ENCODE measurements at places on chromosomes 1 and 21.

GRCh38 chr1:206445116-206445515 is 25.2 kb upstream of the IKBKE start:
- no peak for DNase-seq

DNA sequence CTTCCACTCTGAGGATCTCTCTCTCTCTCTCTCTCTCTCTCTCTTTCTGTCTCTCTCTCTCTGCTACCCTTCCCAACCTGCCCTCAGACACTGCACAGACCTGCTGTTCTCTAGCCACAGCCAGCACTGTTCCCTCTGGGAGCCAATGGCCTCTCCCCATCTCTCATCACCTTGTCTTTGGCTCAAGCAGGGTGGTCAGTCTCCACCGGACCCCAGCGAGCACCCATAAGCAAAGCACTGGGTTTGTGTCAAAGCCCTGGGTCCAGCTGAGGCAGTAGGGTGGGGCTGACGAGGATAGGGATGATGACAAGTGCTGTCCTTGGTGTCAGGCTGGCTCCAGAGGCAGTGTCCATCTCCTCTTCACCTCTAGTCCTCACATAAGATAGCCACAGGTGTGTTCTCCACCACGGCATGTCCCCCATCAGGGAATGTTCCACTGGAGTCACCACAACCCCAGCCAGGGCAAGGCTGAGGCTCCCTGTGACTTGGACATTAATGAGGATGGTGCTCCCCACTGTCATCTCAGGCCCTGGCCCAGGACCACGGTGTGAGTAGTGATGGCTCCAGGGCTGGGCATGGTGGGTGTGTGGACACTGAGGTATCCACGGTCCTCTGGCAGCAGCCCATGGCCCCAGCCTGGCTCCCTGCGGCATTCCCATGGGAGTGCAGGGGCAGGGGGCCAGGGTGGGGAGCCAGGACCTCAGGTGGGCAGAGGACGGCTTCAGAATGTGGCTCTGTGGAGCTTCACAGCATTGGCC is 8.4 kb upstream of the GOLT1A start:
- DNase-seq, result no peak

DNA sequence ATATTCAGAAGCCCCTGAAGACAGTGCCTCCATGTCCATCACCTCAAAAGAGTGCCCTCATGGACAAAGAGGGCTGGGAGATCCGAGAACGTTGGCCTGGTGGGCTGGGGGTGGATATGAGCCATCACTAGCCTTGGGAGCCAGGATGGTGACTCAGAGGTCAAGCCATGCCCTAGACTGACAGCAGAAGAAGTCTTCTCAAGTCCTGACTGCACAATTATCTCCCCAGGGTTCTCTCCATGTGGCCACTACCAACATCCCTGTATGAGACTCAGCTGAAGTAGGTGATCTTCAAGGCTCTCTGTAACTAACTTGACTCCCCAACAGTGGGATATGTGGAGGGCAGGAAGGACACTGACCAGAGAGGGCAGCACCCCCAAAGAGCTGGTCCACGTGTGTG is 7.1 kb upstream of the USF1 start:
- DNase-seq, result no peak

DNA sequence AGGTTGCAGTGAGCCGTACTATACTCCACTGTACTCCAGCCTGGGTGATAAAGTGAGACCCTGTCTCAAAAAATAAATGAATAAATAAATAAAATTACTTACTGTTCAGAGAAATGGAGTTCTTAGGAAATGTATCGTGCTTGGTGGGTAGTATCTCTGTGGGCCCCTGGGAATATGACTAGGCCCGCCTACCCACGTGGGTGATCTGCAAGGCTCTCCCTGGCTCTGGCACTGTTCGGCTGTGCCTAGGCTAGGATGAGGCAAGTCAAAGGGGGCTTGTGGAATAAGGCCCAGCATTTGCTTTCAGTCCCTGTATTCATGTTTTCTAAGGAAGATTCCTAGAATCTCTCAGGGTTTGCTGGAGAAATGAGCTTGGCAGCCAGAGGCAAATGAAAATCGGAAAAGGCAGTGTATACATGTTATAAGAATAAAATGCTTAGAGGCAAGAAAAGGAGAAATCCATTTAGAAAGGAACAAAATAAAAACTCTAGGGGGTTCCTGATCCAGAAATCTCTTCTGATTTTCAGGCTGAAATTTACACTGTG is 4.5 kb upstream of the CSRP1 start:
- DNase-seq, result no peak

DNA sequence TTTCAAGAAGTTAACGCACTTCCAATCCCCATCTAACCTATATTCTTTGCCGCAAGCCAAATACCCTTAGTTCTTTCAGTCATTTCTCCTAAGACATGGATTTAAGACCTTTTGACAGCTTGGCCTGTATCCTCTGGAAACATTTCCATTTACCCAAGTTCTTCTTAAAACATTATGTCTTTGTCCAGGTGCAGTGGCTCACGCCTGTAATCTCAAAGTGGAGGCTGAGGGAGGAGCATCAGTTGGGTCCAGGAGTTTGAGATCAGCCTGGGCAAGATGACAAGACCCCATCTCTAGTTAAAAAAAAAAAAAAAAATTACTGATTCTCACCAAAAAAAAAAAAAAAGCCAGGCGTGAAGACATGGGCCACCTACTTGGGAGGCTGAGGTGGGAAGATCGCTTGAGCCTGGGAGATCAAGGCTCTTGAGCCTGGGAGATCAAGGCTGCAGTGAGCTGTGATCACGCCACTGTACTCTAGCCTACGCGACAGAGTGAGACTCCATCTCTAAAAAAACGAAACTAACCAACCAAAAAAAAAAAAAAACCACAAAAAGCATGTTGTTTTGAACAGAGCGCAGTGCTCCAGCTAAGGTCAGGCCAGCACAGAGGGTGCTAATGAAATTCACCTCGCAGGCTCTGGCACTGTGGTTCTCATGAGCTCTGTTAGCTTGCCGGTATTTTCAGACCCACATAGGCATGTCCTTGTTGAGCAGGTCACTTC is 36.0 kb downstream of the NUAK2 start:
- DNase-seq, result peak; percentile 47

DNA sequence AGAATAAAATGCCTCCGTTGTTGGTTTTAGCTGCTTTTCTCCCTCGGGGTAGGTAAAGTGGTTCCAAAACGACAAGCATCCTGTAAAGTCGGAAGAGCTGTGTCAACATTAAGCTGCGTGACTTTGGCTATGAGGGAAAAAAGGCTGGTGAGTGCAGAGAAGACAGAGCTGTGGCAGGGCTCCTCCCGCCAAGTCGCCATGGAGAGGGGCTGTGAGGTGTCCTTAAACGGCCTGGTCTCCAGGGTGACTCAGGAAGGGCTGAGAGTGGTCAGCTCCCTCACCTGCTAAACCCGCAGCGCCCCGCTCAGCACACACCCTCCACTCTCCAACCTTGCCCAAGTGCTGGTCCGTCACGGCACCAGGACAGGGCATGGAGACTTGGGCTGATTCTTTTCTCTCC is 91.6 kb upstream of the SAMD11 start:
- DNase-seq, result no peak

DNA sequence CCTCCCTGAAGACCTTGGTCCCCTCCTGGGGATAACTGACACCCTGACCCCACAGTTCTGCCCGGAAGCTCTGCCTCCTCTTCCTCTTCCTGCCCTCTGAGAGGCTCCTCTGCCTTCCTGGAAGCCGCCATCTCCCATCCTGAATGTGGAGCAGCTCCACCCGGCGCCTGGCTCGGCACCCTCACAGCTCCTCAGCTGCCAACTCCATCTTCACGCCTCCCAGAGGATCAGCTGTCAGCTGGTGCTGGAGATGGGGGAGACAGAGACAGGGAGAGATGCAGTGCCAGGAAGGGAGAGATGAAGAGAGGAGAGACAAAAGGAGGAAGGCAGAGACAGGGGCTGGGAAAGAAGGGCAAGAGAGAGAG is 210.4 kb upstream of the CSF3R start:
- no peak for DNase-seq

GRCh38 chr1:174960362-174960761 is 39.4 kb upstream of the CACYBP start:
- no peak for DNase-seq

DNA sequence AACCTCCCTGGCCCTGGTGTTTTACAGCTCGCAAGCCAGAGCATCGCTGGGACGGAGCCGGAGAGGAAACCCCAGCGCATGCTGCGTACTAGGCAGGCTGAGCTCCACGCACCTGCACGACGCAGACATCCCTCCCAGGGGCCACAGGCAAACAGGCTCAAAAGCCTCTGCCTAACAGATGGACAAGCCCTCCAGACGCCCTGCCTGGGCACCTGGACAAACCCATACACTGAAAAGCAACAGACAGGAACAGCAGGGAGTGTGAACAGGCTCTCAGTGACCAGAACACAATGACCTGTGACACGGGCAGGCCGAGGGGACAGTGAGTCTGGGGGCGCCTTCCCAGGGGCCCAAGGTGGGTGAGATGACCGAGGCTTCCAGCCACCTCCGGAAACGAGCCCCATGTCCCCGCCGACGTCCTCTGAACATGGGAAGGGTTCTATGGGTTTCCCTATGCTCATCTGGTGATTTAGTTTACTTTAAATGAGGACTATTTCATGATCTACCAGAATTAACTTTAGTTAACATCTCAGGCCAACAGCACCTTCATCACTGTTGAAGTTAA is 40.3 kb downstream of the NPHP4 start:
- no peak for DNase-seq

GRCh38 chr1:18174037-18174436 is 66.4 kb downstream of the IGSF21 start:
- DNase-seq, result no peak

DNA sequence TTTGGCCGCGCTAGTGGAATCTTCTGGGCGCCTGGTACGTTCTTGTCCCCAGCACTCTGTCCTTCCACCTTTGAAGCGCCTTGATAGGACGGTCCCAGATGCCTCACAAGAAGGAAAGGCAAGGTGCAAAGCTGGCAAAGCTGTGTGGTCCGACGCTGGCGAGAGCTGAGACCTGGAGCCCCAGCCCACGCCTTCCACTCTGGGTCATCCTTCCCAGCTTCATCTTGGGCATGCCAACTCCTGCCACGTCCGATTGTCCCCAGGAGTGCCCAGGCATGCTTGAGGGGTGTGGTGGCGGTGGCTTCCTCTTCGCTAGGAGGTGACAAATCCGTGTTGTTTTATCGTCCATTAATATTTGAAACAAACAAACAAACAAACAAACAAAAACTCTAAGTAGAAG is 123.9 kb upstream of the DPYD start:
- no peak for DNase-seq

DNA sequence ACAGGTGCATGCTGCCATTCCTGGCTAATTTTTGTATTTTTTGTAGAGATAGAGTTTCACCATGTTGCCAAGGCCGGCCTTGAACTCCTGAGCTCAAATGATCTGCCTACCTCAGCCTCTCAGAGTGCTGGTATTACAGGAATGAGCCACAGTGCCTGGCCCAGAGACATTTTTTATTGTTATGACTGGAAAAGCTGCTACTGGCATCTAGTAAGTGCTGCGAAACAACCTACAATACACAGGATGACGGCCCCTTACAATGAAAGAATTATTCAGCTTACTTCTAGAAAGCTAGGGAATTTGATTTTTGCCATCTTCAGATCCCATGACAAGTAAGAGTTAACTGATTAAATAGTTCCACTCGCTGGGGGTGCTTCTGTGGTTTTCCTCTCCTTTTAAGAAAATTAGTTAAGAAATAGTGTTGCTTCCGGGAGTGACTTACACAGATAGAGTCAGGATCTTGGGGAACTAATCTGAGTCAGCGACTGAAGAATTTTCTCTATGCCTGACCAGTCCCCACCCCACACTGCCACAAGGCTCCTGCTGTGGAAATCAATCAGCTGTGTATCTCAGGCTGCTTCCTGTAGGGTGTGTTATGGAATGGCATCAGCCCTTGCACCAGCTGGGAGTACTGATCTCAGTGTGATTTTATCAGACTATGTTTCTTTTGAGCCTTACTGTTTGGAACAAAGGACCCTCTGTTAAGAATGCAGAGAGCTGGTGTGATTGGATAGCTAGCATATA is 93.0 kb upstream of the BMP8A start:
- DNase-seq, result peak; percentile 14

DNA sequence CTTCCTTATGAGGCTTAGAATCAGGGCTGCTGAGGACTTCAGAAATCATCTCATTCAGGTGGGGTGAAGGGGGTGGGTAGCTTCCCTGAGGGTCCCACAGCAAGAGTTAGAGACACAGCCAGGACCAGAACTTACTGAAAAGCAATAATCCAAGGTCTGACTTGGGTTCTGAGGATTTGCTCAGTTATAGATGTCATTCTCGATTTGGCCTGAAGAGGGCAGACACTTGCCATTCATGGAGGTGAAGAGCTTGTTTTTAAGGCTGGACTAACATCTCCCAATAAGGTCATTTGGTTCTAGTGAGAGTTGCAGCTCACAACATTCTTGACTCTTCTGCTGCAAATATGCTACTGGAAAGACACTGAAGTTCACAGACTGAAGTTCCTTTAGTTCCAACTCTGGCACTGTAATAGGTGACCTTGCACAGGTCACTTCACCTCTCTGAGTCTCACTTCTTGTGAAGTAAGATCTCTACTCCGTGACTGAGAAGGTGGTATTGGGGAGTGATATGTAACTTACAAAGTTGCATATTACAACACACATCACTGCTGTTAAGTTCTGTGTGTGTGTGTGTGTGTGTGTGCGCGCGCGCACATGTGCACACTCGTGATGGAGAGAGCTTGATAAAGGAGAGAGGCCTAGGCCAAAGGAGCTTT is 69.8 kb upstream of the DIRAS3 start:
- DNase-seq, result peak; percentile 49

GRCh38 chr1:51515312-51515960 is 3.6 kb downstream of the EPS15 start:
- DNase-seq, result no peak

- DNase-seq, result no peak
Observed at GRCh38 chr1:170538687-170539086, 6.7 kb downstream of the GORAB start.

DNA sequence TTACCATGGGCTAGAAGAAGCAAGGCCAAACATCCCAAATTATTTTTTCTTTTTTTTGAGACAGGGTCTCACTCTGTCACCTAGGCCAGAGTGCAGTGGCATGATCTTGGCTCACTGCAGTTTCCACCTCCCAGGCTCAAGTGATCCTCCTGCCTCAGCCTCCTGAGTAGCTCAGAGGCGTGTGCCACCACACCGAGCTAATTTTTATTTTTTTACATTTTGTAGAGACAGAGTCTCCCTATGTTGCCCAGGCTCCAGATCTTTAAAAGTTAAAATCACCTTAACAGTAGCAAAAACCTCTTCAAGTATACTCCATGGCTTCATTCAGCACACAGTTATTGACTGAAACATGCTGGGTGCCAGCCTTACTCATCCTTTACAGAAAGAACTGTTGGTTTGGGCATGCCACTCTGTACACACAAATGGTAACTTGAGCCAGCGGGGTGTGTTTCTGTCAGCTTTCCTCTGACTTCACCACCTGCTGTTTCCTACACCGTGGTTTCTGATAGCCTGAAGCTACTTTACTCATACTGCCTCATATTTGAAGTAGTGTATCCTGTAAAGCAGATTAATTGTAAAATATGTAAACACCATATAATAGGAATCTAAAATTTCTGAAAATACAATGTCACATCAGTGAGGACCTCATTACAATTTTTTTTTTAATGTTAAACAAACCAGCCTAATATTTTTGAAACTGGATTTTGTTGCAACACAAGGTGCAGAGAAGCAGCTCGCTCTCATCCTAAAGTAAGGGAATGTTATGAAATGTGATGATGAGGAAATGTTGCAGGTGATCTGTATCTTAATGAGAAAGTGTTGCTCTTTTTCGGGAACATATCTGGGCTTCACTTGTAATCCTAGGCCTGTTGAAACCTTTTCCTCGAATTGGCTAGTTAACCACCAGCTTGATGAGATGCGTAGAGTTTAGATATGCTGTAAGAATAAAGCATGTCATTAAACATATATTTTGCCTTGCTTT is 113.9 kb downstream of the ATP5PO start:
- no peak for DNase-seq

All from bone marrow (tissue), 2 donors.